ENCODE measurements at places on chromosomes 1 and 21.

DNA sequence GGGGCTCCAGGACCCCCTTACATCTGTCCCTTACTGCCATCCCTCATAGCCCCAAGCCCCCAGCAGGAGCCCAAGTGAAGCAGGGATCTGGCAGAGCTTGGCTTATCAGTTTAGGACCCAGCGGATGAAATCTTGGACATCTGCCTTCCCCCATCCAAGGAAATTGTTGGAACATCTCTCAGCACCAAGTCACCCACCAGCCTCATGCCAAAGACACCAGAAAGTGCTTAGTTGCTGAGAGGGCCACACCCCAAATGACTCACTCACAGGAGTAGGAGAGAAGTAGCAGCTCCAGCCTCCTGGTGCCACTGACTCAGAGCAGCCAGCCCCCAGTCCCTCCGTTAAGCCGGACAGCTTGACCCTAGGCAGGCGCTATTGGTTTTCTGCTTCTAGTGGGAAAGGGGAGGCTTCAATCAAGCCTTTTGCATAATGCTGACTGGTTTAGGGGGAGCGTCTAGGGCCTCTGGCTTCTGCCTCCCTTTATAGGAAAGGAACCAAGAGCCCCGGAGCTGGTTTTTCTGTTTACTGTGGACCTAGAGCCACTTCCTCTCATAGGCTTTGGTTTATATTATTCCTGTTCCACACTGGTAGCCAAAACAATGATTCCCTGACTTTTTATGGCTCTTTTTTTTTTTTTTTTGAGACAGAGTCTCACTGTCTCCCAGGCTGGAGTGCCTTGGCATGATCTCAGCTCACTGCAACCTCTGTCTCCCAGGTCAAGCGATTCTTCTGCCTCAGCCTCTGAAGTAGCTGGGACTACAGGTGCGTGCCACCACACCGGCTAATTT, 114.2 kb upstream of the IPO9 start:
- DNase-seq: peak; percentile 52

- no peak for DNase-seq
These were observed 93.7 kb downstream of the AHCTF1 start for GRCh38 chr1:246838118-246838456.

DNA sequence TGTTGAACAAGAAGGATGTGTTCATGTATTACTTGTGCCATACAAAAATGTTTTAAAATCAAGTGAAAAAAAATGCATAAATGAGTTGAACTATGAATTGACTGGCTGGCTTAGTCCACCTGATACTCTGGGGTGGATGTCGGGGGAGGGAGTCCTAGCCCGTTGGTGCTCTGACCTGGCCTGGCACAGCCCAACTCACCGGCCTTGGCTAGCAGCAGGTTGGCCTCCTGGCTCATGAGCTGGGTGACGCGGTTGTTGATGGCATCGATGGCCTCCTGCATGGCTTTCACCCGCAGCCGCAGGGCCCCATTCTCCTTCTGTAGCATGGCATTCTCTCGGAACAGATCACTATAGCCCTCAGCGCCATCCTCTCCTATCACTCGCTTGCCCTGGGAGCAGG, 21.6 kb downstream of the KIF21B start:
- no peak for DNase-seq

- DNase-seq: peak; percentile 96
These were observed 332.9 kb upstream of the PTBP2 start for GRCh38 chr1:96388421-96389310.

DNA sequence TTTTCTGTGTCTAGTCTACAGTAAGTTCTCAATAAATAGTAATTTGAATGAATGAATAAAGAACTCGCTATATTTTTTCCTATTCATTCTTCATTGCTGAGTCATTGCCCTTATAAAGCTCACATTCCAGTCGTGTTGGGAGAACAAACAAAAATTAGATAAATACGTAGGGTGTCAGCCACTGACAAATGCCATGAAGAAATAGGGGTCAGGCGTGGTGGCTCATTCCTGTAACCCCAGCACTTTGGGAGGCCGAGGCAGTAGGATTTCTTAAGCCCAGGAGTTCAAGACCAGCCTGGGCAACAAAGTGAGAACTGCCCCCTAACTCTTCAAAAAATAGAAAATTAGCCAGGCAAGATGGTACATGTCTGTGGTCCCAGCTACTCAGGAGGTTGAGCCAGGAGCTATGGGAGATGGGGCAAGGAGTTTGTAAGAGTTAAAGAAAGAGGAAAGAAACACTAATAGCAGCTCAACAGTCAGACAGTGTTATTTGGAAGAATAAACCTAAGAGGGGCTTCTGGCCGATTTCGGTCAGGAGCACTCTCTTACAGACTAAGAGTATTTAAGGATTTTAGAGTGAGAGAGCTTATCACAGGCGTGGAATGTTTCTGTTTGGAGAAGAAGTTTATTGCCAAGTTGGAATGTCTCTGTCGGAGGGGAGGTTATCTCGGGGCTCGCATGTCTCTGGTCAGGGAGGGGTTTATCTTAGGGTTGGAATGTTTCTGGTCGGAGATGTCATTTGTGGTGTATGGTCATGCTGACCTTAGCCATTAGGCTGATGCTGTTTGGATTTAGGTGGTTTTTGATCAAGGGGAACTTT, 1.8 kb upstream of the CHML start:
- no peak for DNase-seq

DNA sequence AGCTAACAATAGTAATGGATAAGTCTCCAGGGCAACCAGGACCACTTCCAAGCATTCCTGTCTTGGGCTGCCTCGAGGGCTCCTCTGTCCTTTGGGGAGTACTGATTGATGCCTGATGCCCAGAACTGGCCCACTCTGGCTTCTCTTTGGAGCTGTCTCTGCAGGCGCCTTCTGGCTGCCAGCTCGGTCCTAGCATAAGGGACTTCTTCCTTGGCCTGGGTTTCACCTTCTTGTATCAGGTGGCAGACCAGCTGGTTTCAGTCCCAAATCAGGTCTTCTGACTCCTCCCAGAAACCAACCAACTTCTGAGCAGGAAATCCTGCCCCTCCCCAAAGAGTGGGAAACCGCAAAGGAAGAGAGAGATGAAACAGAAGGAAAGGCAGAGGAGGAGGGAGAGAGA, 10.6 kb downstream of the G0S2 start:
- DNase-seq: no peak

DNA sequence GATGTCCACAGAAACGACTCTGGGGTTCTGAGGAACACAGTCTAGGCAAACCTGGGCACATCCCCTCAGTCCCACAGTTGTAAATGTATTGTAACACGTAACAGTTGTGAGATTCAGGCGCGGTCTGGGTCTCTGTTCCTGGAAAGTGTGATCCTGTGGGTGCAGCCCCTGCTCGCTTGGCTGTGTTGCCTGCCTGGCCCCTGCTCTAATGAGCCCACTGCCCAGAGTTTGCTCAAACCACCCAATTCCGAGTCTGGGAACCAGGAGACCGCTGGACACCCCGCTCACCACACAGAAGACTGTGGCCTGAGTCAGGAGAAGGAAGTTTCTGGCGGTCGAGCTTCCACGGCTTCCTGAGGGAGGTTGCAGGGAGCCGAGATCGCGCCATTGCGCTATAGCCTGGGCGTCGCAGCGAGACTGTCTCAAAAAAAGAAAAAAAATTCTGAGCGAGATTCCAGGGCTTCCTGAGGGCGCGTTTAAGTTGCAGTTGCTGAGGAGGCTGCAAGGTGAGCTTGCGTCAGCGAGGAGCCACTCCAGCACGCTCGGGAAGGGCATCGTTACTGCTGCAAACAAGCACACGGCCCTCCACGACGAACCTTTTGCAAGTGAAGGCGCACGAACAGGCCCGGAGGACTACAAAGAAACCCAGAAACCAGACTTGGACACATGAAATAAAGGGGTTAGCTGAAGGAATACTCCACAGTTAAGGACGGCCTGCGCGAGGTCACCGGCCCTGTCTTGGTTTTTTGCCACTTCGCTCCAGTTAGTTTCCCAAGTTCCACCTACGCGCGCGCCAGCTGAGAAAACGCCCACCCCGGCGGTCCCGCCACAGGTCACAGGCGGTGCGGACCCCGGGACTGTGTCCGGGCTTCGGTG, 1.1 kb downstream of the C21orf58 start:
- no peak for DNase-seq

DNA sequence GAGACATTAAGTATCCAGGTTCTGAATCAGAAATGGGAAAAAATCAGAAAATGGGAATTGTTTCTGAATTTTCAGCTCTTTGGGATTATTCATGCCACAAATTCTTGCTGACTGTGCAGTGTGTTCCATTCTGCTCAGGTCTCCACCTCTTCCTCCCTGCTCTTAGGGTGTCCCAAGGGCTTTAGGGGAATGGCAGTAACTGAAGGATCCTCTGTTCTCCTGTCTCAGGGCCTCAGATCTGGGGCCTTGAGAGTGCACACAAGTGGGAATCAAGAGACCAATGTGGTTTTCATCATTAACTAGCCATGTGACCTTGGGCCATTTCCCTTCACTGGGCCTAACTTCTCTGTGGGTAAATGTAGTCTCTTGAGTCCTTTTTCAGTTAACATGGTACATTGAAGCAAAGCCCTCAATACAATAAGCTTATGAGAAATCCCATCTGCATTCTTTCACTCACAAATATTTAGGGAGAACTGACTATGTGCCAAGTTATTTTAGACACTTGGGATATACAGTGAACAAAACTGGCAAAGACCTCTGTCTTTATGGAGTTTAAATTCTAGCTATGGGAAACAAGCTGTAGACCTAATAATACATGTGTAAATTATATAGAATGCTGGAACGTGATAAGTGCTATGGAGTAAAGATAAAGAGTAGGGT, 75.7 kb upstream of the SPATA6 start:
- no peak for DNase-seq

DNA sequence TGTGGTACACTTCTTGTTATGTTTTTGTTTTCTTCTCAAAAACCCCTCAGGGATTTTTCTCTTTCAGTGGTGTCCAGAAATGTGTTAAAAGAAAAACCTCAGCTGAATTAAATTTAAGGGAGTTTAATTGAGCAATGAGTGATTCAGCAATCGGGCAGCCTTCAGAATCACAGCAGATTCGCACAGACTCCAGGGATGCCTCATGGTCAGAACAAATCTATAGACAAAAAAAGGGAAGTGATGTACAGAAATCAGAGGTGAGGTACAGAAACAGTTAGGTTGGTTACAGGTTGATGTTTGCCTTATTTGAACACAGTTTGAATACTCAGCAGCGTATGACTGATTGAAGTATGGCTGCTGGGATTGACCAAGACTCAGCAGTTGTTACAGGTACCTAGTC, 86.2 kb downstream of the TLR5 start:
- DNase-seq: no peak

DNA sequence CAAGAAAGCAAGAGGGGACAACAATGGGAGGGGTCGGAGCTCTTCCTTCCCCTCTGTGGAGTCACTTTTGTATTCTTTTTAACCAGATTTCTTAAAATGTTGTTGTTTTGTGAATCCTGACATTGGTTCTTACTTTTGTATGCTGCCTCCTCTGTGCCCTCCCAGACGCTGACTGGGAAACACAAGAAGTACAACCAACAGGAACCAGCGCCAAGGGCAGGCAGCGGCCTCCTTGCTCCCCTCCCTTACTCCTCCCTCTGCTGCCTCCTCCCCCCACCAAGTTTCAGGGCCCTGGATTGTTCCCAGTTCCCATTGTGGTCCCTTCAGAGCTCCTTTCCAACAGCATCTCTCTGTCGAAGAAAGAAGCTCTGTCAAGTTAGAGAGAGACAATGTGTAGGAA, 111.1 kb downstream of the BRINP2 start:
- DNase-seq: no peak

GRCh38 chr1:110343249-110343648, 4.1 kb downstream of the RBM15 start:
- DNase-seq: no peak

DNA sequence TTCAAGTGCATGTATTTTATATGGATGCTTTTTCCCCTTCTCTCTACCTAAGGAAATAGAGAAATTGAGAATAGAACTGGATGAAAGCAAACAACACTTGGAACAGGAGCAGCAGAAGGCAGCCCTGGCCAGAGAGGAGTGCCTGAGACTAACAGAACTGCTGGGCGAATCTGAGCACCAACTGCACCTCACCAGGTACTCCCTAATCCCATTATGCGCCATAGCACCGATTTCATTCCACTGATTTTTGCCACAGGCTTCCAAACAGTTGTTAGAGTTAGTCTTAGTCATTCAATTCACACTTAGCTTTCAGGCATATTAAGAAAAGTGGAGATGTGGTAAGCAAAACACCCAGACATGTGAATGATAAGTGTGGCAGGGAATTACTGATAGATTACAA, 122.8 kb downstream of the SDCCAG8 start:
- DNase-seq: no peak

- DNase-seq: no peak
These were observed 227.2 kb downstream of the OLFM3 start for GRCh38 chr1:101769520-101769919.

DNA sequence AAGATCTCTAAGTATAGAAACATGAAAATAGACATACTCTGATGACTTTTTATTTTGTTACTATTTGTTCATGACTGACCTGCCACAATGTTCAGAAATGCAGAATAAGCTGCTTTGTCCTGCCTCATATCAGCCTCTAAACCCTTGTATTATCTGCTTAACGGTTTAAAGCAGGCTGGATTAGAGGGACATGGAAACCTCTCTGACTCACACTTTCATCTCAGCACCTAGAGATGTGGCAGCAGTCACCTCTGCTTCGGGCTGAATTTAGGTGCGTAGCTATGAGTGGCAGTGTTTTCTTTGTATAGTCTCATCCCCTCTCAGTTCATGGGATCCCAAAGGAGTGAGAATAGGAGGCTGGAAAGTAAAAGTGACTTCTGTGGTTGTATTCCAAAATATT, 255.4 kb downstream of the RGS7 start:
- no peak for DNase-seq

GRCh38 chr1:216847397-216848036, 124.3 kb upstream of the ESRRG start:
- no peak for DNase-seq

- no peak for DNase-seq
These were observed 52.0 kb upstream of the EFHD2 start for GRCh38 chr1:15357612-15358207.

DNA sequence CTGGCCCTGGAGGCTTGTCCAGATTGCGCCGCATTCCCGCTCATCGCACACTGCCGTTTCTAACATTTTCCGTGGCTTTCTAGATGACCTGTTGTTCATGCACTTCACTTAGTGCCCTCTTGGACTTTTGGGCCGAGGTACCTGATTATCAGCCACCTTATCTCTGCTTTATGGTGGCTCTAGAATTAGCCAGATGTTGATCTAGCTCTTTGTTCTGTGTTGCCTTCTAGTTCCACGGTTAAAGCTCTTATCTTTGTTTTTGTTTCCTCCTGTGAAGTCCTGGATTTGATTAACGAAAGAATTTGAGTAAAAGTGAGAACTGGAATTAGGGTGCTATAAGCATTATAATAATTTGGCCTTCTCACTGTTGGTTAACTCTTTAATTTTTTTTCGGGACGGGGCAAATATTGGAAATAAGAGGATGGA, 945 bp downstream of the RNPEP start:
- no peak for DNase-seq

GRCh38 chr1:11804666-11805421, 920 bp downstream of the MTHFR start:
- DNase-seq: no peak

GRCh38 chr1:207097871-207098324, 6.1 kb upstream of the C4BPA start:
- no peak for DNase-seq

GRCh38 chr1:180343921-180344769, 114.1 kb downstream of the LHX4 start:
- no peak for DNase-seq

Measured in glomerular endothelial cell (primary cell).